ENCODE measurements at places on chromosomes 1 and 21.

DNA sequence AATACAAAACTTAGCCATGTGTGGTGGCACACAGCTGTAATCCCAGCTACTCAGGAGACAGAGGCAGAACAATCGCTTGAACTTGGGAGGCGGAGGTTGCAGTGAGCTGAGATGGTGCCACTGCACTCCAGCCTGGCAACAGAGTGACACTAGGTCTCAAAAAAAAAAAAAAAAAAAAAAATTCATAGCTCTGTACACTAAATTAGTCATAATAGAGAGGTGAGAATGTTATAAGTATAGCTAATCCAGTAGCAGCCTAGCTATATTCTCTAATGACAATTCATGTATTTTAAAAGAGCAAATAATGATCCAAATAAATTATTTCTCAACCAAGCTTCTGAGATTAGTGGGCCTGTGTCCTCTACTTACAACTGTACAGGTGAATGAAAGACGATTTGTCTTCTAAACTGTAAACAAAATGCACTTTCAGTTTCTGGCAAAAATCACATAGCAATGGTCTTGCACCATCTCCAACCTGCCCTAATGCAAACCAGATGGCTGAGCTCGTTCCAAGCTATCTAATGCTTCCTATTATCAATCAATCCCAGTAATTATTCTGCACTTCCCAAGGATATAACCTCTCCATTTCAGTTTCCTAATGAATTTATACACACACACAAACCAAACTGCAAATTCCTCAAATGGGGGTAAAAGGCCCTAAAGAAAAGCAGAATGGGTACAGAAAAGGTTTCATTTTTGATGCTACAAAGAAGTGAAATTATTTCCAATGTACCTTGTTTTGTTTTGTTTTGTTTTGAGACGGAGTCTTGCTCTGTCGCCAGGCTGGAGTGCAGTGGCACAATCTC lies 56.5 kb downstream of the GATAD2B start:
- no peak for DNase-seq

DNA sequence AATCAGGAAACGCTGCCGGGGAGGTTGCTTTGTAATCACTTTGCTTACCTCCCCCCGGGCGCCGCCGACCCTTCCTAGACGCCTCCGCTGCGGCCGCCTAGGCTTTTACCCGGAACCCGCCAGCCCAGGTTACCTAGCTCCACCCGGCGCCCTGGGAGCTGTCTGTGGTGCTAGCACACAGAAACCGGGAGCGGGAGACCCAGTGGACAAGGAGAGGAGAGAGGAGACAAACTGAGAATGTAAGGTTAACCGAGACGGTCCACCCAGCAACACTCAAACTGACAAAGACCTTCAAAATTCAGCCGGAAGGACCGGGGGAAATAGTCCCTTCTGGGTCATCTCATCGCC lies 9.8 kb downstream of the BARHL2 start:
- no peak for DNase-seq

DNA sequence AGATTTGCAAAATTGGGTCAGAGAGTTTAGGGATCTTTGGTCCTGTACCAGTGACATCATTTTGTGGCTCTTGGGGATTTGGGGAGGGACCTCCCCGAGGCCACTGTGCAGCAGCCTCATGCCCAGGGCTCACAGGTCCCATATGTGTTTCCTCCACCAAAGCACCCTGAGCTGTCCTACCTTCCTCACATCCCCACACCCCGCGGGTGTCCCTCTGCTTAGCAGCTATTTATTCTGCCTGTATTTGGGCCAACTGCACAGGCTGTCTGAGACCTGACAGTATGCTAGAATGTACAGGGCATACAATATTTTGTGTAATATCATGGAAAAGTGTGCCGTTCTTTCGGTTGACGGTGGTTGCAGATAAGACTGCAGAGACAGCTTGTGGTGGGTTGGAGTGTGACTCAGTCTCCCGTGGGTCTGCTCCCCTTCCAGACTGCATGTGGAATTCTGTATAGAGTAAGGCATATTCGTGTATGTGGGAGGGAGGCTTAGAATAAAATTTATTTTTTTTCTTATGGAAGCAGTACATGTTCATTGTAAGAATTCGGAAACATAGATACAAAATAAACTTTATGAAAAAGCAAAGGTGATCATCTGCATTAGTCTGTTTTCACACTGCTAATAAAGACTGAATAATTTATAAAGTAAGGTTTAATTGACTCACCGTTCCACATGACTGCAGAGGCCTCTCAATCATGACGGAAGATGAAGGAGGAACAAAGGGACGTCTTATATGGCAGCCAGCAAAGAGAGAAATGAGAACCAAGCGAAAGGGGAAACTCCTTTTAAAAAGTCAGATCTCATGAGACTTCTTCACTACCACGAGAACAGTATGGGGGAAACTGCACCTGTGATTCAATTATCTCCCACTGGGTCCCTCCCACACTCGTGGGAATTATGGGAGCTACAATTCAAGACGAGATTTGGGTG lies 84.4 kb downstream of the ADARB1 start:
- DNase-seq = no peak

GRCh38 chr1:21904704-21905520 lies 32.2 kb downstream of the HSPG2 start:
- DNase-seq = no peak

DNA sequence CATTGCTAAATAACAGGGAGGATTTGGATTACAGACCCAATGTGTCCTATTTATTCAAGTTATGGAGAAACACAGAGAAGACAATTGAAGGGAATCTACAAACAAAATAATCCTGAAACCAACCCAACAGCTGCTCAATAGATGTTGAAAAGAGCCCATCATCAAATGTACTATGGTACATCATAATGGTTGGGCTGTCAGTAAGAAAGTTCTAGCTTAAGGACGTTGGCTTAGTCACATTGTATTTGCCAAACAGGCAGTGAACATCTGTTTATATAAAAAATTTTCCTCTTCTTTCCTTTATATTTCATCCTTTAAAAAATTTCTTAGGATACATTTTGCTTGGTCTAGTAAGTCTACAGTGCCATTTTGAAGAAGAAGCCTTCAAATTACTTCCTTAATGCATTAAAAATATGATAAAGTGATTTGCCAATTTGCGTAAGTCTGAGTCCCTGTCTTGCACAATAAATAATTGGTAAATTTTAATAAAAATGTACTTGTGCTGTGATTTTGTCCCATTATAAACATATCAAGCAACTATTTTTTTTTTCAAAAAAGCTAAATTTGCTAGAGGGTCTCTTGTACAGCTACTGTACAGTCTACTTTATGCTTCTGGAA lies 14.4 kb downstream of the MAP3K7CL start:
- no peak for DNase-seq

DNA sequence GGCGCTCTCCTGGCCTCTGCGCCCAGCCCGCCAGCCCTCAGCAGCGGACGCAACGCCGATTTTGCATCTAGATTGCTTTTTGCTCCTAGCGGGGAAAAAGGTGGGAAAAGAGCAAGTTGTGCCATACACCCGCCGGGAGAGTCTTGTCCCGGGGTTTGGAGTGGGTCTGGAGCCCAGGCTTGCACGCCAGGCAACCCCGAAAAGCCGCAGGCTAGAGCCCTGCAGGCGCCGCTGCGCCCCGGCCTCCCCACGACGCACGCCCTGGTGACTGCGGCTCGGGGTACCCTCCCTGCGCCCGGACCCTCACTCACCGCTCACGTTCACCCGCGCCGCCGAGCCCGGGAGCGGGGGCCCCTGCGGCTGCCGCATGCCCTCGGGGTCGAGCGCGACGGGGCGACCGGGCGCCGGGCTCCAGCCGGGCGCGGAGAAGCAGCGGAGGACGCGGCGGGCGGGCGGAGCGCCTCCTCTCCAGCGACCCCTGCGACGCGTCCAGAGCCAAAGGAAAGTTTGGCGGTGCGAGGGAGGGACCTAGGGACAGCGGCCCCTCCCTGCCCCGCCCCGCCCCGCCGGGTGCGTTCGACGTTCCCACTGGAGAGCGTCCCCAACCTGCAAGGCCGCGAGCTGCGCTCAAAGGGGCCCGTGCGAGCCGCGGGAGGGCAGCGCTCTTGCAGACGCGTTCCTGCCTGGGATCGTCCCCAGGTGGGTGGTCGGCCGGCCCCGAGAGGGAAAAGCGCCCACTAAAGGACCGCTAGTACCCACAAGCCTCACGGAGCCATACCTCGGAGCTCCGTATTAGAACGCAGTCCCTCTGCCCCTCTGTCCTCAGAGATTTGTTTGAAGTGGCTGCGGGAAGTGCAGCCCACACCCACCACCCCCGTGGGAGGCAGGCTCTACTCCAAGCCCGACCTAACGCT lies at the start of gene LPAR3:
LPAR3 (minus strand) TSS at position 502 of the 914 bp plus-strand sequence. CDS start 27,086 bp downstream, outside the sequence.
- DNase-seq = no peak

DNA sequence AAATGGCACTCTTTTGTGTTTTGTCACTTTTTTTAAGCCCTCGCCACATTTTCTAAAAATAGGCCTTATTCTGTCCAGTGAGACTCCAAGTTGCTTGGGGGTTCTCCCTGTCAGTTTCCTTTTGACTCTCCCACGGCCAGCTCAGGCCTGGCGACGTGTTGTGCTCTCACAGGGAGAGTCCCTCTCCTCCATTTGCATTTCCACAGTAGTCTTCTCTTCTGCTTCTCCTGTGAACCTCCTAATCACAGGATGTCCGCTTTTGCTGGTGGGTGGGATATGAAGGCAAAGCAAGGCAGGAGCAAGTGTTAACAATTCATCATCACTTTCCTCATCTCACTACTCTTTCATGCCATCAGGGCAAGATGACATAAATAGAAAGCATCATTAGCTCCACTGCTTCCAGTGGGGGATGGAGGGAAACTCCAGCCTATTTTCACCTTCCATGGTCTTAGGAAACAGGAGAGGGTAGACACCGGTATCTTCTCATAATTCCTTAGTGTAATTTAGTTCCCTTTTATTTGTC lies 99.8 kb downstream of the INTS7 start:
- DNase-seq = no peak

DNA sequence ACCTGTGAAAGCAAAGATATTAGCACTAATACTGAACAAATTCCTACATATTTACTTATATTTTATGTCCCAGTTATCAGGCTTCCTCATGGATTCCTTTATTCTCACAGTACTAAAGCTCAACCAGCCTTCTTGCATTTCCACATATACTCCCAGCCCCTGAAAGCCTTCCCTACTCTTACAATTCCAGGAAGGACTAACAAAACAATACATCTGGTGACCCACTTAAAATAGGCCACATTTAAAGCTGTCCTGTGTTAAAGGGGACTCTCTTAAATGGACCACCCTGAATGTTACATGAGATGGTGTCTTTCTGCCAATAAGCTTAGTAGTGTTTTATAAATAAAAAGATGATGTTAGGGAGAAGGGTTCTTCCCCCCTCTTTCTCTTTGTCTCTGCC lies 54.4 kb downstream of the NTMT2 start:
- no peak for DNase-seq

GRCh38 chr21:46504666-46505065 lies 46.0 kb downstream of the DIP2A start:
- no peak for DNase-seq

GRCh38 chr1:40823345-40823744 lies 38.8 kb downstream of the CITED4 start:
- no peak for DNase-seq

- DNase-seq = no peak
Observed at GRCh38 chr1:57235730-57236510, 187.9 kb downstream of the DAB1 start.

DNA sequence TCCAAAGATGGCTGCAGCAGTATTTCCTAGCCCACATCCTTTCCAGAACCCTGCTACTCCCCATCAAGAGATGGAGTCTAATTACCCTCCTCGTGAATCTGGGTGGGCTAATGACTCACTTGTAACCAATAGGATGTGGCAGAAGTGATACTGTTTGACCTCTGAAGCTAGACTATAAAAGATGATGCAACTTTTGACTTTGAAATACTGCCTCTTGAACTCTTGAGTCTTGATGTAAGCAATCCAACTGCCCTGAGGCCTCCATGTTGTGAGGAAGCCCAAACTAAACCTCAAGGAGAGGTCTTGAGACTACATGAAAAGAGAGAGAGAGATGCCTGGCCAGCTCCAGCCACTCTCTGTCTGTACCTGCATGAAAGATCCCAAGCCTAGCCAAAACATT lies 29.5 kb downstream of the LMO4 start:
- no peak for DNase-seq
